ENCODE measurements at places on chromosomes 11 and 22. TPM values are rescaled to one million over a fixed set of nuclear protein-coding genes. Genes with fewer than 3 reads are reported as not detected.

Gene CRACR2B
- total RNA-seq = 1.9 TPM

Gene SCUBE1
- total RNA-seq = not detected

Gene POU2AF3
- not detected for total RNA-seq

Gene C11orf86
- not detected for total RNA-seq

Gene DLG2
- total RNA-seq = 1.9 TPM

Gene LAYN
- 1.1 TPM for total RNA-seq

Gene CENPM
- 90.5 TPM for total RNA-seq

Gene ROBO4
- total RNA-seq = not detected

Gene GRAP2
- 94.2 TPM for total RNA-seq

Gene TUG1
- 45.1 TPM for total RNA-seq

Gene PDGFB
- total RNA-seq = 5.2 TPM

Gene ZP1
- total RNA-seq = 0.16 TPM

Gene RBM14
- 127 TPM for total RNA-seq

Gene UBQLNL
- not detected for total RNA-seq

Gene CCDC188
- 0.32 TPM for total RNA-seq

Gene B3GAT1
- total RNA-seq = 0.17 TPM

Gene PLEKHA7
- total RNA-seq = 2.7 TPM

Gene PAMR1
- not detected for total RNA-seq

Gene NFAM1
- 0.15 TPM for total RNA-seq

Gene RAG2
- total RNA-seq = not detected

Gene OR2AT4
- not detected for total RNA-seq

Gene BARX2
- total RNA-seq = not detected

Gene DNAJB7
- not detected for total RNA-seq

Gene APOA5
- not detected for total RNA-seq

Gene PHOX2A
- not detected for total RNA-seq

Gene KCNQ1OT1
- 0.64 TPM for total RNA-seq

Gene TM7SF2
- 19.7 TPM for total RNA-seq

Gene CCDC81
- 1.0 TPM for total RNA-seq

Gene OR4B1
- total RNA-seq = not detected

Gene MN1
- 0.13 TPM for total RNA-seq

Gene OR51B6
- total RNA-seq = not detected

Gene CARNS1
- total RNA-seq = 2.0 TPM

Gene XKR3
- total RNA-seq = not detected

Gene LRP5
- 6.0 TPM for total RNA-seq

Gene GUCY1A2
- total RNA-seq = 0.08 TPM

Gene MS4A13
- not detected for total RNA-seq

Gene FIBIN
- not detected for total RNA-seq

Gene LRRC32
- 4.5 TPM for total RNA-seq

Gene CDKN1C
- 34.8 TPM for total RNA-seq

Gene SPDYC
- total RNA-seq = not detected

Gene ABCG4
- not detected for total RNA-seq

Gene MYEOV
- total RNA-seq = 0.82 TPM

Gene MS4A14
- not detected for total RNA-seq

Gene APOA4
- total RNA-seq = not detected

Gene ARHGAP20
- not detected for total RNA-seq

Gene SPON1
- 0.90 TPM for total RNA-seq

Gene ARAP1
- total RNA-seq = 98.0 TPM

Gene RAPSN
- total RNA-seq = 1.1 TPM

Gene ANKK1
- total RNA-seq = 0.40 TPM

Gene OR8G1
- total RNA-seq = not detected

Gene GLYAT
- not detected for total RNA-seq

Gene FGF3
- total RNA-seq = not detected

Gene PGA5
- total RNA-seq = not detected

Gene TIGD3
- total RNA-seq = 0.95 TPM

Data from activated T-helper 17 cell treated with anti-CD3 and anti-CD28 coated beads, Interleukin-2, amount 50 U/mL, for 72 hours (primary cell).